Activated CD8-positive, alpha-beta memory T cell treated with anti-CD3 and anti-CD28 coated beads, Interleukin-2, amount 10 ng/mL, durations not matched to agents 7 days and 5 days (primary cell): ENCODE measurements at places on chromosomes 7 and 10. TPM values are rescaled to one million over a fixed set of nuclear protein-coding genes. Genes with fewer than 3 reads are reported as not detected.
A peak's percentile ranks its signal among the peaks of the same experiment; 100 is the strongest.

DNA sequence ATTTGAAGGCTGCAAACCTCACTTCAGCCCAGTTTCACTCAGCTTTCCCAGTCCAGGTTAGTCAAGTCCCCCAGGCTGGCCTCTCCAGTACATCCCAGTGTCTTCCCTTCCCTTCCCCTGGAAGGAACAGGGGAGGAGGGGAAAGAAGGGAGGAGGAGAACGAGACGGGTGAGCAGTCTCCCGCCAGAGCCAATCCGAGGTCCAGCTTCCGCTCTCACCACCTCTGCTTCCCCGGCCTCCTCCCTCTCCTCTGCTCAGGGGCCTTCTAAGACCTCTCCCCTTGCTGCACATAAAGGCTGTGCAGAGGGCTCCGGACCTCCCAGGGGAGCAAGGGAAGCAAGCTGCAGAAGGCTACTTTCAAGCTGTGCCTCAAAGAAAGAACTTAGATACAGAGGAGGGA, 4.1 kb downstream of the ATG9B start:
- peaks cover 25% of the 10 kb centered on the region for H3K4me1 ChIP-seq
- H3K27ac ChIP-seq = no peak overlapping the region
- peaks cover 41% of the 10 kb centered on the region for H3K27me3 ChIP-seq
- H3K36me3 ChIP-seq = no peaks in the 10 kb centered on the region
- DNase-seq = no peak

- no peak overlapping the region for H3K27ac ChIP-seq
- peaks cover 11% of the 10 kb centered on the region for H3K36me3 ChIP-seq
- H3K4me1 ChIP-seq = peaks cover 20% of the 10 kb centered on the region
- no peak overlapping the region for H3K4me3 ChIP-seq
Measured at GRCh38 chr7:106773228-106773627, 91.9 kb upstream of the PIK3CG start.

- no peaks in the 10 kb centered on the region for H3K27me3 ChIP-seq
- H3K4me3 ChIP-seq = no peak overlapping the region
- H3K36me3 ChIP-seq = no peaks in the 10 kb centered on the region
- peaks cover 41% of the 10 kb centered on the region for H3K4me1 ChIP-seq
- H3K27ac ChIP-seq = no peak overlapping the region
- DNase-seq = no peak
Measured at GRCh38 chr7:151745706-151746105, 131.2 kb downstream of the PRKAG2 start.

DNA sequence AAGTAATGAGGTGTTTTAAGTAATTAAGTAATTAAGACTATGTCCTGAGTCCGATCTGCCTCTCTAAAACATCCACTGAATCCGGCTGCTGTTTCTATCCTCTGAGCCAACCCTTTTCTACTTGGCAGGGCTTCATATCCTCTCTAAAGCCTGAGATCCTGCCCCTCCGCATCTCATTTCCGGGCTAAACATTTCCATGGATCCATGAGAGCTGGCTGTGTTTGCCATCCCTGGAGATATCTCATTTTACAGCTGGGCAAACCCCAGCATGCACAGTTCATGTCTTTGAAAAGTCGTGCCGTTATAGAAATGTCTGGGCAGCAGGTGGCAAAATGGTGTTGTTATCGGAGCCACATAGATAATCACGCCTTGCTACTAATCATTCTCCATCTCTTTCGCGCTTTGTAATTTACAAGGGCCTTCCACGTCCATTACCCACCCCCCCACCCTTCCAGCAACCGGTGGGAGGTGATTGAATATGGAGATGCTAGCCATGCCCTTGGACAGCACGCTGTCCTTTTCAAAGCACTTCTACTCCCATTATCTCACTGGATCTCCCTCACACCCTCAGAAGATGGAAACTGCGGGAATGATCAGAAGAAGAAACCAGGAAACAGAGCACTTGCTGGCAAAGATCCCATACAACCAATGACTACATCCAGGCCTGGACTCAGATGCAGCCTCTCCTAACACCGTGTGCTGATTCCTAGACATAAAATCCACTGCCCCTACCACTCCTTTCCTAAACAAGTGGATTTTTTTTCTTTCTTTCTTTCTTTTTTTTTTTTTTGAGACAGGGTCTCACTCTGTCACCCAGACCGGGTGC, 1189.2 kb downstream of the TYW1 start:
- no peak overlapping the region for H3K27ac ChIP-seq
- H3K4me1 ChIP-seq = no peaks in the 10 kb centered on the region
- H3K36me3 ChIP-seq = no peaks in the 10 kb centered on the region
- no peak overlapping the region for H3K4me3 ChIP-seq

DNA sequence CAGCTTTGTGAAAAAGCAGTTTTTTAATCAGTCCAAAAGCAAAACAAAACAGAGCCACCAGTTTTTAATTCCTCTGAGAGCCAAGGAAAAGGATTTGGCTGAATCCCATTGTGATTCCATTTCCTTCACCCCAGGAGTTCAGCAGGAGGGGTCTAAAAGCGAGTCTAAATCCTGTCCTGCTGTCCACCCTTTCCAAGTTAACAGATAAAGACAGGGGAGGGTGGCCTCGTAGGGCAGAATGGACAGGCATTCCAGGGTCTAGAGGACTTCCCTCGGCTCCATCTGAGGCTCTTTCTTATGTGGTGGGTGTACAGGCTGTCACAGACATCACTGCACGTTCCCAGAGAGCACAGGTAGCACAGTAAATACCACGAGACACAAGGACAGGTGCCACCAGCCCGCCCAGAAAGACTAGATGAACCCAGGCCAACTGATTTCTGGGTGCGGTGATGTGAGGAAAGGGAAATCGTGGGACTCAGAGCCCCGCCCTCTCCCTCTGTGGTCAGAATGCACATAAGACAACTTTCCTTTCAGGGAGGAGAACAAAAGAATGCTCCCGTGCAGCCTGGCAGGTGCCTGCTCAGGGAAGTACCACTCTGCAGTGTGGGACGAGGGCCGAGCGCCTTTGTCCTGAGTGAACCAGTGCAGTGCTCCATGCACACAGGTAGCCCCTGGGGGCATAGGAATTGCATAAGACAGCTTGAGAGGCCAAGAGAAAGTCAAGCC, 119.7 kb downstream of the ABLIM1 start:
- DNase-seq = peak; percentile 76
- no peaks in the 10 kb centered on the region for H3K27me3 ChIP-seq
- H3K4me3 ChIP-seq = peak overlapping the region; percentile 51

DNA sequence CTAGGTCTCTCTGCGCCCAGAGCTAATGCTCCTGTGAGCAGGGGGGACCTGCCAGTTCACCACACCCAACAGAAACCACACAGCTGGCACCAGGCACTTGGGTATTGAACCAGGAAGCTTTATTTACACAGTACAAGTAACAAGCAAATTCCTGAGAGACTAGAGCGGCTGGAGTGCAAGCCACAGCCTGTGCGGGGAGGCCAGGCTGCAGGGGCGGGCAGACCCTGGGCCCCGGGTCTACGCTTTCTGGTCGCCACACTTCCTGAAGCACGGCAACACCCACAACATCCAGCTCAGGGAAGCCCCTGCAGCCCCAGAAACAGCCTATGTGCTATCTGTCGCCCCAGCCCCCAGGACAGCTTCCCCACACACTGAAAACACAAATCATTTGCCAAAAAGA, 125.0 kb downstream of the FAM53B start:
- no peak overlapping the region for H3K4me3 ChIP-seq
- H3K4me1 ChIP-seq = peaks cover 38% of the 10 kb centered on the region
- no peak for DNase-seq
- no peak overlapping the region for H3K27ac ChIP-seq
- H3K36me3 ChIP-seq = peaks cover 2% of the 10 kb centered on the region

DNA sequence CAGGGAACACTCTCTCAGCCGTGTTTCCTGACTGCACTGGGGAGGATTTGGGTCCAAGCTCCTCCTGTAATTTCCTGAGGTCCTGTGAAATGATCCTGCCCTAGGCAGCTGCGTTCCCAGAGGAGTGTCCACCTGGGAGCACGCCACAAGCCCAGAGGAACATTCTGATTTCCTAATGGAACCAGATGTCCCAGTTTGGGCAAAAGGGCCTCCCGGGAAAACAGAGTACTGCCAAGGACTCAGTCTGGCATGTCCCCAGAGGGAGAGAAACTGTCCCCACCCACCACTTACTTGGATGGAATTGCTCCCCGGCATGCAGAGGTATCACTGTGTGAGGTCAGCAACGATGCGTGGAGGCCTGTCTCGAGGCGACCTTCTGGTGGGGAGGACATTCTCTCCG, 34.5 kb downstream of the ASB13 start:
- no peak overlapping the region for H3K4me3 ChIP-seq
- no peaks in the 10 kb centered on the region for H3K36me3 ChIP-seq
- peaks cover 28% of the 10 kb centered on the region for H3K4me1 ChIP-seq
- DNase-seq = no peak

DNA sequence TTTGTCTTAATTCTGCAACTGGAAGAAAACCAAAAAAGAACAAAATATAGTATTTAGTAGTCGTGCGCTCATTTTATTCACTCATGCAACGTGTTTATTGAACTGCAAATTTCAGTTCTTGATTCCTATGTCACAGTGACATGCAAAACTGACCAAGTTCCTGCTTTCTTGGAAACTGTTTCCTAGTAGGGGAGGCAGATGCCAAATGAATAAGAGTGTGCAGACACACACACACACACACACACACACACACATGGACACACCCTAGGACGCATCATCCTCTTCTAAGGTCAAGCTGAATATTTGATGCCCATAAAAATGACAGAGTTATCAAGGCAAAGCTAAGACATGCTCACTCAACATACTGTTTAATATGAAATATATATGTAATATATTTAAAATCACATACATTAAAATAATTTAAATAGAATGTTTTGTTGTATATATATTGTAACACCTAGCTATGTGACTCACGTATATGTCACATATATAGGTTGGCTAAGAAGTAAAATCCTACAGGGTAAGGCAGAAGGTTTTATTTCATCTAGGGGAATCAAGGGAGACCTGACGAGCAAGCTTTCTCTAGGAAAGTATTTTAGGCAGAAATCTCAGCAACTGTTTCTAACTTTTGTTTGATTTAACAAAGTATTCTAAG, 79.6 kb downstream of the SVIL start:
- H3K4me3 ChIP-seq = no peak overlapping the region
- no peak for DNase-seq
- peaks cover 9% of the 10 kb centered on the region for H3K4me1 ChIP-seq
- no peak overlapping the region for H3K27ac ChIP-seq
- no peaks in the 10 kb centered on the region for H3K27me3 ChIP-seq

- no peak for DNase-seq
- H3K4me3 ChIP-seq = no peak overlapping the region
Measured at GRCh38 chr10:109880886-109881768, 42.2 kb downstream of the XPNPEP1 start.

The PLEKHS1 gene
- 0.07 TPM for total RNA-seq

The GNAT3 gene
- not detected for total RNA-seq

DNA sequence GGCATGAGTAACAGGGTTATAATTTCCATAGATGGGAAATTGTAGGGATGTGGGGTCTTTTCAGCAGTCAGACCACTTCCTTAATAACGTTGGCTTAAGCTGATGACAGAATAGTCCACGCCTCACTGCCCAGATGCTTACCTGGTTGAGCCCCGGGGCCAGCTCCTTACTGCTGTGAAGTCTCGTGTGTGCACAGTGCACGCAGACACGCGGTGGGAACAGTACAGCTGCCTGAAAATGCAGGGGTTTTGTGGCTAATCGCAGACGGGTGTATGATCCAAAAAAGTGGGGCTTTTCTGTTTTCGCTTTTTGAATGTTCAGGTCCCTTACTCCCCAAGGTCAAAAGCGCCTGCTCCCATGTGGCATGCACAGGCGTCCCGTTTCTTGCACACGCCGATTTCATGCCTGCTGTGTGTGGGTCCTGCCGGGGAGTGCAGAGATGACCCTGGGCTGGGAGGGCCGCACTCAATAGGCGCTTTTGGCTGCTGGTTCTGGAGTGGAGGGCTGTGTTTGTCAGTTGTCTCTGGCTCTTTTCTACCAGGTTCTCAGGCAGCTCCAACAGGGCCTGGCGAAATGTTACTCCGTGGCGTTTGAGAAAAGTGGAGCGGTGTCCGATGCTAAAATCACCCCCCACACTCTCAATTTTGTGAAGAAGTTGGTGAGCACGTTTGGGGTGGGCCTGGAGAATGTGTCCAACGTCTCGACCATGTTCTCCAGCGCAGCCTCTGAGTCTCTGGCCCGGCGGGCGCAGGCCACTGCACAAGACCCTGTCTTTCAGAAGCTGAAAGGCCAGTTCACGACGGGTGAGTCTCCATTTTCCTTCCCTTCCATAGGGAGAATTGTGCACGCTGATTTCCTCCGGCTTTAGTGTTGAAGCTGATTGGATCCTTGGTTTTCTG, 116.0 kb downstream of the TRRAP start:
- no peak overlapping the region for H3K4me3 ChIP-seq
- no peaks in the 10 kb centered on the region for H3K27me3 ChIP-seq
- H3K4me1 ChIP-seq = peaks cover 19% of the 10 kb centered on the region

GRCh38 chr10:114012650-114013049, 31.0 kb upstream of the ADRB1 start:
- peaks cover 49% of the 10 kb centered on the region for H3K27me3 ChIP-seq
- H3K36me3 ChIP-seq = peaks cover 2% of the 10 kb centered on the region
- DNase-seq = no peak
- no peak overlapping the region for H3K27ac ChIP-seq
- H3K4me1 ChIP-seq = no peaks in the 10 kb centered on the region
- H3K4me3 ChIP-seq = no peak overlapping the region

The WEE2 gene
- not detected for total RNA-seq

The OPALIN gene
- total RNA-seq = not detected

GRCh38 chr7:92709912-92710311, 119.7 kb upstream of the FAM133B start:
- no peak overlapping the region for H3K27ac ChIP-seq
- no peak for DNase-seq
- peaks cover 66% of the 10 kb centered on the region for H3K36me3 ChIP-seq
- no peak overlapping the region for H3K4me3 ChIP-seq
- no peaks in the 10 kb centered on the region for H3K27me3 ChIP-seq
- peaks cover 41% of the 10 kb centered on the region for H3K4me1 ChIP-seq
